ENCODE measurements at places on chromosomes 6 and 20. TPM values are rescaled to one million over a fixed set of nuclear protein-coding genes. Genes with fewer than 3 reads are reported as not detected.

- no peak for DNase-seq
Measured at GRCh38 chr6:78854546-78854945, 12.8 kb upstream of the IRAK1BP1 start.

GRCh38 chr6:127297502-127298070, 30.9 kb downstream of the RNF146 start:
- no peak for DNase-seq

Gene CPXM1
- 28.5 TPM for total RNA-seq

DNA sequence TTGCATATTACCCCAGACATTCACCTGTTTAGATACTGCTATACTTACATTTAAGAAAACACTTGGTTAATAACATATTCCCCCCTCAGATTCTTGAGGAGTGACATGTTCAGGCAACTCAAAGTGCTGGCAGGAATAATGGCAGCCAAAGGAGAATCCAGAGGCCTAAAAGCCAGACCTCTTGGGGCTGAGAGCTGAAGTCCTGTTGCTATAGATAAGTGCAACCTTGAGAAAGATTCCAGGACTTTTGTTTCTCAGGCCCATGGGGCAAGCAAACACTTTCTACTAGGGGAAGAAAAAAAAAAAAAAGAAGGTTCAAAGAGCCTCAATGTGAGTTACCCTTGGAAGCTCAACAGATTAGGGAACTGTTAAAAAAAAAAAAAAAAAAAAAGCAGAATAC, 132.8 kb upstream of the BEND3 start:
- DNase-seq, result no peak

Gene RBPJL
- total RNA-seq, result not detected

GRCh38 chr6:127486934-127487333, 27.7 kb upstream of the KIAA0408 start:
- no peak for DNase-seq

- peak; percentile 41 for DNase-seq
Measured at GRCh38 chr6:139644821-139645220, 270.4 kb upstream of the CITED2 start.

DNA sequence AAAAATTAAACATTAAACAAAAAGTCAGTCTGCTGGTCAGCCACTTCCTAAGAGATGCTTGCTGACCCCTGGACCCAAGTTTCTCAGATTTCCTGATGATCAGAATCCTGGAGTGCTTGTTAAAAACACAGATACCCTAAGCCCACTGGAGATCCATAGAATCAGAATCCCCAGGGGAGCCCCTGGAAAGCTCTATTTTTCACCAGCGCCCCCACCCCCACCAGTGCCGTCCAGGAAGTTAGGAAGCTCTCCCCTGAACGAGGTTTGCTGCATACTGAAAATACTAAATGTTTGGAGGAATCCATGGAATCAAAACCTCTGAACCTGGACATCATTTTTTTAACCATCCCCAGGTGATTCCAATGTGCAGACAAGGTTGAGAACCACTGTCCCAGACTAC, 69.2 kb downstream of the BFSP1 start:
- DNase-seq, result no peak

DNA sequence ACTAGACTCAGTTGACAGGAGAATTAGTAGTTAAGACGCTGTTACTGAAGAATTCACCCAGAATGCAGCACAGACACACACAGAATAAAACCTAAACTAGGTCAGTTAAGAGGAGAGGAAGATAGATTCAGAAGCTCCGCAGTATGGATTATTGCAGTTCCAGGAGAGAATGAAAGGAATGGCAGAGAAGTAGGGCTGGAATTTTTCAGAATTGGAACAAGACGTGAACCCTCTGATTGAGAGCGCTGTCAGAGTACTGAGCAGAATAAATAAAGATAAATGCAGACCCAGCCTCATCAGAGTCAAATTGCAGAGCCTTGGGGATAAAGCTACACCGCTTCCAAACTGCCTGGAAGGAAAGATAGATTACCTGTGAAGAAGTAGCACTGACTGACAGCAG, 344.6 kb downstream of the FARS2 start:
- DNase-seq, result no peak

Gene PTGIS
- total RNA-seq, result 41.0 TPM

DNA sequence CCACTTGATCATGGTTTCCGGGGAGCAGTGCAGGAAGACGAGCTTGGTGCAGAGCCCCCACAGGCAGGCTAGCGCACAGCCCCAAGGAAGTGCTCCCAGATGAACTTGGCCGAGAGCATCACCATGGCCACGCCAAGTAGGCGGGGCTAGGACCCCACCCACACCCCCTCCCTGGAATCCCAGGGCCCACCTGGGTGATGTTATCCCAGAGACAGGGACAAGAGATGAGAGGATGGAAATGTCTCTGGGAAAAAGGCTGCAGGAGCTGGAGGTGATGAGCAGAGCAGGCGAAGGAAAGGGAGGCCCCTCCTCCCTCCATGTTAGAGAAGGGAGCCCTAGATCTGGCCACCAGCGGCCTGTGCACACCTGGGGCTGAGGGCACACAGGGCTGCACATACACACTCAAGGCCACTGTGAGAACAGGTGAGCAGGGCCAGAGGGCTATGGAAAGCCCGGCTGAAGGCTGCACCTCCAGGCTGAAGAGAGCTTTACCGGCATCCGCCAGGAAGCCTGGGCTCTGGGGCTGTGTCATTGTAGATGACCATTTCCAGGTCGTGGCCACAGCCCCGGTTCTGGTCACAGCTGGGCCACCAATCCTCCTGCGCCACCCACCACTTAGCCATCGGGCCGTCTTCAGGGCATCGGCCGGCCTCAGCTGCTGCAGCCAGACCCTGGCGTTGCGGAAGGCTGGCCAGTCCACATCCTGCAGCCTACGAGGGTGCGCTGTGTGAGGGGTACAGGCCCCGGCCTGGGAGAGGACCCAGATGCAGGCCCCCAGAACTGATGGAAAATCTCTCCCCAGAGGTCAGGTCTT, 24.9 kb downstream of the NPEPL1 start:
- DNase-seq, result peak; percentile 45

DNA sequence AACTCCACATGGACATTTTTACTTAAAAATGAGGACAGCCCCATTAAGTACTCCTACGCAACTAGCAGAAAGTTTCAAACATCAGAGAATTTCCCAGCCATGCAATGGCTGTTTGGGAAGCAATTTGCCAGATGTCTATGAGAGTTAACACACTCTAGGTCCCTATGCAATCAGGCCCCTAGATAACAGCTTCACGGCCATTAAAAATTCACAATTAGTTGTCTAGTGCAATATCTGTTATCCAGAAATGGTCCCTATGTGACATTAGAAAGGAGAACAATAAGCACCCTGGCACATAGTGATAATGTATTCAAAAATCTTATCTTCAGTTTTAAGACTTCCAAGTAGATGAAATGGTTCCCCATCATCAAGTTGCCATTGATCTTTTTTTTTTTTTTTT, 174.3 kb upstream of the NRSN1 start:
- DNase-seq, result no peak

DNA sequence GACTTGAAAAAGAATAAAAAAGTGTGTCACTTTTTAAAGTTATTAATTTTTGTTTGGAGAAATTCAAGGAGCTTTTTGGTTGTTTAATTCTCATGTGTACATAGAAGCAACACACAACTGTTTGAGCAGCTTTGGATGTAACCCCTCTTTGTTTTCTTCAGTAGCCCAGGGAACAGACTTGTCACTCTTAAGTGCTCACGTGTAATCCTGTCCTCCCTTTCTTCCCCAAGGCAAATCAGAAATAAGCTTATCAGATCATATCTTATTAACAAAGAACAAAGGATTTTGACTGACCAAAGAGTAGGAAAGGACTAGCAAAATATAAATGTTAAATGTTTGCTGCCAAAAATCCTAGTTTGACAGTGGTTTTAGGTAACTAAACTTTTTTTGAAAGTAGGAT, 7.3 kb upstream of the FLRT3 start:
- no peak for DNase-seq

GRCh38 chr20:53402233-53403005, 191.2 kb downstream of the ZNF217 start:
- no peak for DNase-seq

DNA sequence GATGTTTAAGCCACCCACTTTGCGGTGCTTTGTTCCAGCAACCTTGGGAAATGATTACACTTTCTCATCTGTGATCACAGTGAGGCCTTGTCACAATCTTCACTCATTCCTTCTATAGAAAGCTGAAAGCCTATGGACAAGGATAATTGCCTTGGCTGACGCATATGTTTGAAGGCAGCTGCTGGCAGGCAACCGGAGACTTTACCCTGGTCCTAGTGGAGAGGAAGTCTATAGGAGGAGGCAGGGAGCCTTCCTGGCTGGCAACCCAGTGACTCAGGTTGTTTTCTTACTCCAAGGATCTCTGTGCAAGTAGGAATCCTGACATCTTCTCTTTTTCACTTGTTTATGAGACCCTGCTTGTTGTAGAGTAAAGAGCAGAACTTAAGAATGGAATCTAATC, 34.1 kb upstream of the ESR1 start:
- DNase-seq, result no peak

Data from breast epithelium (tissue), 4 donors.